ENCODE measurements at places on chromosomes 2 and 18.

DNA sequence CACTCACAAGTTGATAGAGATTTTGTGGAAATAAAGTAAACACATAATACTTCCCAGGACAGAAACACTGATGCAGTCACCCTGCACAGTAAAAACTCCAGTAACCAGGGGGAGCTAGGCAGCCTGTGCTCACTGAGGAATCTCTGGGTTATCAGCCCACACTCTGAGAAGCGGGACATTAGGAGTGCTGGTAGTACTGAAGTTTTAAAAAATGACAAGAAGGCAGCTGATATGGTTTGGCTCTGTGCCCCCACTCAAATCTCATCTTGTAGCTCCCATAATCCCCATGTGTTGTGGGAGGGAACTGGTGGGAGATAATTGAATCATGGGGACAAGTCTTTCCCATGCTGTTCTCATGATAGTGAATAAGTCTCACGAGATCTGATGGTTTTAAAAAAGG, 31.4 kb downstream of the KCTD1 start:
- DNase-seq: no peak

- no peak for DNase-seq
Measured at GRCh38 chr2:212953170-212953920, 198.1 kb downstream of the IKZF2 start.

GRCh38 chr2:15918761-15919356, 21.5 kb upstream of the MYCN start:
- no peak for DNase-seq

GRCh38 chr2:96143848-96144480, 1.3 kb downstream of the DUSP2 start:
- peak; percentile 41 for DNase-seq

DNA sequence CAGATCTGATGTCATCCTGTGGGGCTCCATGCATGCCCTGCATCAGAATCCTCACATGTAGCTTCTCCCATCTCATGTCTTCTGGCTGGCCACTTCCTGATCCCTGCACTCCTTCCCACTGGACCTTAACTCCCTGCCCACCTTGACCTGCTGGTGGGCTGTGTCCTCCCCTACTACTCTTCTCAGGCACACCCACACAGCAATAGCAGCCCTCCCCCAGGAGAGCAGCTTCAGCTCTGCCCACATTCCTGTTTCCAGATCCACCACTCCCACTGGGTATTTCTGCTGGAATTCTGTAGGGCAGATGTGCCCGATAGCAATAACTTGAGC, 137.0 kb upstream of the HS6ST1 start:
- DNase-seq: no peak

DNA sequence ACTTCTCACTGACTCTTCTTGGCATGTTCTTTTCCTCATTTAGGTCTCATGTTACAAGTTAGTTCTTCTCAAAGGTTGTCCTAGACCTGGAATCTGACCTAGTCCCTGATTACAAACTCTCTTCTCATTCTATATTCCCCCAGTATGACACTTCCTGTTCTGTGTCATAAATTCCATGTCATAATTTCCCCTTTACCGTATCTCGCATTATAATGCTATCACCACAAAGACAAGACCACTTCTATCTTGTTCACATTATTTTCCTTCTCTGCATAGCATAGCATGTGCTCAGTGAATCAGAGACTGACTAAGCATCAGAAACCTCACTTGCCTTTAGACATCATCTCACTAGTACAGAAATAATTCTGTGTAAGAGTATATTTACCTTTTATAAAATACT, 63.6 kb upstream of the CAVIN2 start:
- DNase-seq: no peak

GRCh38 chr2:129178356-129178755, 801.1 kb upstream of the RAB6C start:
- no peak for DNase-seq

DNA sequence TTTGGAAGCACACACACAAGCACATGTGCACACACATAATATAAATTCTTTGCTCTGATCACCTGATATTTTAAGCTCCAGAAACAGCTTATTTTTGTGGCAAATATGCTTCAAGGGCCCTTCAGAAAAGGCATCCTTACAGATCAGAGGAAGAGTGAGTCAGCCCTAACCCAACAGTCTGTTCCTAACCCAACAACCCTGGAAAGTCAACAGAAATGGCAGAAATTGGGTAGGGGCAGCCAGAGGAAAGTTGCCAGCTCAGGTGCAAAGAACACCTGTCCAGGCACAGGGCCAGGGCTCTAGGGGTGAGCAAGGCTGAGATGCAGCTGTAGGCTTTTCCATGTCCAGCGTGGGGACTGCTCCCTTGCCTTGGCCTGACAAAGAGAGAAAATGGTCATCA, 6.4 kb upstream of the NCKAP5 start:
- no peak for DNase-seq

GRCh38 chr2:217643789-217644301, 358.9 kb downstream of the TNS1 start:
- DNase-seq: no peak

DNA sequence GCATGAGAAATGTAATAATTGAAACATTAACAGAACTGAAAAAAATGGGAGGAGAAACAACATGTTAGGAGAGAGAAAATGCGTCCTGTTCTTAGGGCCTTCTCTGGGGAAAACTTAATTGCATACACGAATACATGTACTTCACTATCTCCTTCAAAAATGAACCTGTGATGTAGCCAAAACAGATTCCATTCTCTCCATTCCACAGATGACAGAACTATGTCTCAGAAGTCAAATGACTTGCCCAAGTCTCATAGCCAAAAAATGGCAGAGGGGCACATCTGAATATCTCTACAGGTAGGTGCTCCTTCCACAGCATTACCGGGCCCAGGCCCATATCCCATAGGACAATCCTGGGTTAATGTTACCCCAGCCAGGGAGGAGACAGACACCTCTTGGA, 3.9 kb upstream of the DCTN1 start:
- DNase-seq: no peak

GRCh38 chr2:129275706-129276105, 703.8 kb upstream of the RAB6C start:
- DNase-seq: no peak

DNA sequence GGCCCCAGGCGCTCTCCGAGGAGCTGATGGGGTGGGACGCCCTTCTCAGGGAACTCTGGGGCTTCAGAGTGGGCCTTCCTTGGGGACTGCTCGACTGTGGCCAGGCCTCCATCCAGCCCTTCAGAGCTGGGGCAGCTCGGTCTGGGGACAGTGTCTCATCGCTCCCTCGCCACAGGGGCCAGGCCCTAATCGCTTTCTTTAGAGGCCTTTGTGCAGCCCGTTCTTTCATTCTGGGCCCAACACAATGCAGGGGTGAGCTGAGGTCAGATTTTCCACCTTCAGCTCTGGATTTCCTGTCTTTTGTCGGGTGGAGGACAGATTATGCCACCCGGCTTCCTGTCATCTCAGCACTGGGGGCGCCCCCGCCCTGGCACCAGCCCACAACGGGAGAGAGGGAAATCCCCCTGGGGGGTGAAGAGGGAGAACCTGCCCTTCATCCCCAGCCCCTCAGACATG, 25.2 kb downstream of the MYCN start:
- DNase-seq: no peak

DNA sequence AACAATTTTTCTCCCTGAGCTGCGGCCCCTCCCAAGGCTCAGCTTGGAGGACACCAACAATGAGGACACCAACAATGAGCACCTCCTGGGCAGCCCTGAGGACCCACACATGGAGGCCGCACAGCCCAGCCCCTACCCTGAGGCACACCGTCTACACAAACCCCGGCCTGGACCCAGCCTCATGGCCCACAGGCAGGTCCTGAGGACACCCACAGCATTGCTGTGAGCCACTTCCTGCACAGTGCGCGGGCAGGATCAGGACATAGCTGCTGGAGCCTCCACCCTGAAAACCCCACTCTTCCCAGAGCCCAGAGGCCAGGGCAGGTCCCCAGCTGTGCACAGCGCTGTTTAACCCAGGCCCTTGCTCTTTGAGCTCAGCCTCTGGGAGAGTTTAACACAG, 194.3 kb downstream of the RTP5 start:
- DNase-seq: no peak

- peak; percentile 48 for DNase-seq
Measured at GRCh38 chr18:6885992-6886796, 156.7 kb downstream of the ARHGAP28 start.

GRCh38 chr2:45700407-45701013, 49.0 kb downstream of the PRKCE start:
- DNase-seq: no peak

DNA sequence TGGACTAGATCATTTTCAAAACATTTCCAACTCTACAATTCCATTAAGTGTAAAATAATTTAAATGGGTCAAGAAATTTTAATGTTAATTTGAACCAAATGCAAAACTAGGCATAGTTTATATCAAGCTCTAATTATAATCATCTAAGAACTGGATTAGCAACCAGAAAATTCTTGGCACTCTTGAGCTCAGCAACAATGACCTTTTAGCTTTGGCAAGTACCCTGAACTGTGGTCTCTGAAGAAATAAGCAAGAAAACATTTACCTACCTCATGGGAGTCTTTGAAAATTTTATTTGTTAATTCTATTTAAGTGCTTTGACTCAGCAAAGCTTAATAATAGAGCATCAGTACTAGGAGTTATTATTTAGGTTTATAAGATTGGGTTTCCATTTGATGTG, 313.2 kb downstream of the SATB2 start:
- no peak for DNase-seq

DNA sequence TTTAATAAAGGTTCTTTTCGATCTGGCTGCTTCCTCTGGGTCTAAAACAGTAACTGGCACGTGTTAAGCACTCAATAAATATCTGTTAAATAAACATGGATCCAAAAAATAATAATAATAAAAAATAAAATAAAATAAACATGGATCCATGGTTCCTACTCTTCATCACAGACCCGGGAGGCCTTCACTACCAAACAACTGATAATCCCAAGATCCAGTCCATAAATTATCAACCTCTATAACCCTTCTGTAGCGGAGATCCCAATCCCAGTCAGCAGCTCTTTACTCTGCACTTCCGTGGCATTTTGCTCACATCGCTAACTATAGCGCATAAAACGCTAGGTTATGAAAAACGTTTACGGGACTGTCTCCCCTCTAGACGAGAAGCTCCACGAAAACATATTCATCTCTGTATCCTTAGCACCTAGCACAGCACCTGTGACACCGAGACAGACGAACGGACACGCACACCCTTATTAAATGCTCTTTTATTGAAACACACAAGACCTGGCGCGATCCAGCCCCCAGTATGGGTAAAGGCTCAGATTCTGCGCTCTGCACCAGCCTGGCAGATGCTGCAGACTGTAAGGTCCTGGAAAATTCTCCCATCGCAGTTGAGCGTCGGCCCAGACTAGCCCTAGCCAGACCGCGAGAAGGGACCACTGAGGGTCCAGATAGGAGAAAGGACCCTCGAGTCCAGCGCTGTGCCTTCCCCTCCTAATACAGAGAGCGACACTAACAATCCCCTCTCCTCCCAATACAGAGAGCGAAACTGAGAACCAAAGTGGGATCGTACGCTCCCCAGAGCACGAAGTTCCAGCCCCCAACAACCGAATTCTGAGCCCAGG, 770 bp downstream of the NBAS start:
- DNase-seq: peak; percentile 59

DNA sequence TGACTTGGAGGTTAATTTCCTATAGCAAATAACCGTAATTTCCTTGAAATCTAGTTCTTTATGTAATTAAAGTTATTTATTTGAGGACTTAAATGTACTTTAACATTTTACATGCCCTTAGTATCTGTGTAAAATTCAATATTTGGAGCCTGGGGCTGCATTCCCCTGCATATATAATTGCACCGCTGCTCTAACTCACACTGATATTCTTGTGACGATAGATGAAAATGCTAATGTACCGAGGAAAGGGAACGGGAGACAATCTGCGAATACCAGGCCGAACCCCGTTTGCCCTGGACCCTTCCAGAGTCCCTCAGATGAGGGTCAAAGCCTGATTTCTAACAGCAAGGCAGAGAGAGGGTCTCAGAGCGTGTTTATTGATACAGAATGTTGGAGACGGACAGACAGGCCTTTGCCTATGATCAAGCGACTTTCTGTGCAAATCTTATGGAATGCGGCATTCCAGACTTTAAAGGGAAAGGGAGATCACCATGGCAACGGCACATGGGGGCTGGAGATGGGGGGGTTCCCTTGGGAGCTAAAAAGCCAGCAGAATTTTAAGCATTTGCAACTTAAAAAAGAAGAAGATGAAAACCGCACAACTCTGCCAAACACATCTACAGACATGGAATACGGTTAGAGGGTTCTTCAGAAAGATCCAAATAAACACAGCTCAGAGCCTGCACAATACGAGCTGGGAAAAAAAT, 57.6 kb upstream of the TWIST2 start:
- no peak for DNase-seq

DNA sequence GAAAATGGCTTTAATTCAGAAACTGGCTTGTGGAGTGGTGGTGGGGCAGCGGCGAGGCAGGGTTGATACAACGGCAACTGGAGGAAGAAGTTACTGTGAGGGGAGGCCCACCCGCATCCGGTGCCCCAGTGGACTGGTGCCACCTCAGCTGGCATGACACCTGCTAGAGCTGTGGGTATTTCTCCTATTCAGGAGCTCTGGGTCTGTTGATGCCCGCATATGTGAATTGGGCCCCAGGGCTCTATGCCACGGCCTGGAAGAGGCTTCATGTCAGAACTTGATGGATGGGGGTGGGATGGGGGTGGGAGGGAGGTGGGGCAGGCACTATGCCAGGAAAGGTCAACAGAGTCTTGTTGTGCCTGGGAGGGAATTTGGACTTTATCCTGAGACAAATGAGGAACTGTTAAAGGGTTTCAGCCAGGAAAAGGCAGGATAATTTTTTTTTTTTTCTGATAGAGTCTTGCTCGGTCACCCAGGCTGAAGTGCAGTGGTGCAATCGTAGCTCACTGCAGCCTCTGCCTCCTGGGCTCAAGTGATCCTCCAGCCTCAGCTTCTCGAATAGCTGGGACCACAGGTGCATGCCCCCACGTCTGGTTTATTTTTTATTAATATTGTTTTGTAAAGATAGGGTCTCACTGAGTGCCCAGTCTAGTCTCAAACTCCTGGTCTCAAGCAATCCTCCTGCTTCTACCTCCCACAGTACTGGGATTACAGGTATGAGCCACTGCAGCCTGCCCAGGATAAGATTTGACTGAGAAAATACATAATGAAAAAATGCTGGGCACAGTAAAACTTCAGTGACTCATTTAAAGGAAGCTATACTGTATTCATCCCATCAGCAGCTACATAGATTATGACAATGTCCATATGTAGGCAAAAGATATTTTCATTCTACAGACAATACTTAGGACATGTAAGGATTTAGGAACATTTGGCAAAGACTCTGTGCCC, 52.6 kb downstream of the SH2D6 start:
- DNase-seq: no peak

DNA sequence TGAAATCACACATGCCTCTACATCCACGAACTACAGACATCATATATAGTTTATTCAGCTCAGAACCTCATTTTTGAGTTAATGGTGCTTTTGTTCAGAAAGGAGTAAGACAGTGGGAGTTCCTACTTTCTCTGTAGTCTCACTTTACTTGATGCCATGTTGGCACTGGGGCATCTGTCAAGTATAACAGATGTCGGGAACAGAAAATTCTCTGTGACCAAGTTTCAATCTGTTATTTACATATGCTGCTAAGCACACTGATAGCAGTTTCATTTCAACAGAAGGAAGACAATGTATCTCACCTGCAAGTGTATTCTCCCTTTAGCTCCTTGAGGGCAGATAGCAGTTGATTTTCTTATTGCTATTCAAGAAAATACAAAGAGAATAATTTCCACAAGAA, 774.1 kb downstream of the METTL4 start:
- DNase-seq: no peak

GRCh38 chr18:46013484-46014189, 46.5 kb upstream of the EPG5 start:
- DNase-seq: no peak

- no peak for DNase-seq
Measured at GRCh38 chr2:232374356-232374755, 4.2 kb upstream of the ALPP start.

GRCh38 chr2:80147690-80148089, 156.9 kb downstream of the LRRTM1 start:
- no peak for DNase-seq

Measured in HEK293T (cell line).